ENCODE measurements at places on chromosomes 3 and 15. TPM values are rescaled to one million over a fixed set of nuclear protein-coding genes. Genes with fewer than 3 reads are reported as not detected.

Gene TMEM212
- not detected for total RNA-seq

Gene CALML4
- 1.1 TPM for total RNA-seq

Gene VILL
- 5.3 TPM for total RNA-seq

Gene LRRC49
- 19.7 TPM for total RNA-seq

Gene IL5RA
- total RNA-seq, result not detected

Gene PLIN1
- 0.22 TPM for total RNA-seq

Gene MESP2
- 0.75 TPM for total RNA-seq

Gene SLC38A3
- total RNA-seq, result not detected

Gene SLC9C1
- total RNA-seq, result 0.12 TPM

Measured in uterine smooth muscle cell (primary cell).